ENCODE measurements at places on chromosomes 1 and 21.

GRCh38 chr1:244140420-244140819, 89.3 kb downstream of the ZBTB18 start:
- H3K4me1 ChIP-seq, result no peaks in the 10 kb centered on the region
- H3K36me3 ChIP-seq, result no peaks in the 10 kb centered on the region
- no peak overlapping the region for H3K27ac ChIP-seq
- H3K27me3 ChIP-seq, result no peaks in the 10 kb centered on the region
- DNase-seq, result no peak
- H3K4me3 ChIP-seq, result no peak overlapping the region

- peak overlapping the region; percentile 86 for H3K4me3 ChIP-seq
- H3K36me3 ChIP-seq, result peaks cover 8% of the 10 kb centered on the region
- H3K27ac ChIP-seq, result peak overlapping the region; percentile 93
Measured at GRCh38 chr1:23801338-23801748, 789 bp upstream of the GALE start.

- no peaks in the 10 kb centered on the region for H3K27me3 ChIP-seq
- DNase-seq, result no peak
- no peak within 1 kb of the TSS for H3K27ac ChIP-seq
- H3K36me3 ChIP-seq, result no peaks in the 10 kb centered on the region
Measured at GRCh38 chr1:152774875-152775274, at the start of gene LCE1F. TSS of gene LCE1F (plus strand) at chr1:152775140. CDS start at chr1:152776372, 1,232 bp downstream.

- H3K27me3 ChIP-seq, result no peaks in the 10 kb centered on the region
- H3K4me1 ChIP-seq, result 0 out of 2 replicates have a peak, but pooled peaks cover 8% of the 10 kb centered on the region
- no peak overlapping the region for H3K4me3 ChIP-seq
- no peak for DNase-seq
Measured at GRCh38 chr1:117861694-117862093, 67.7 kb downstream of the GDAP2 start.

DNA sequence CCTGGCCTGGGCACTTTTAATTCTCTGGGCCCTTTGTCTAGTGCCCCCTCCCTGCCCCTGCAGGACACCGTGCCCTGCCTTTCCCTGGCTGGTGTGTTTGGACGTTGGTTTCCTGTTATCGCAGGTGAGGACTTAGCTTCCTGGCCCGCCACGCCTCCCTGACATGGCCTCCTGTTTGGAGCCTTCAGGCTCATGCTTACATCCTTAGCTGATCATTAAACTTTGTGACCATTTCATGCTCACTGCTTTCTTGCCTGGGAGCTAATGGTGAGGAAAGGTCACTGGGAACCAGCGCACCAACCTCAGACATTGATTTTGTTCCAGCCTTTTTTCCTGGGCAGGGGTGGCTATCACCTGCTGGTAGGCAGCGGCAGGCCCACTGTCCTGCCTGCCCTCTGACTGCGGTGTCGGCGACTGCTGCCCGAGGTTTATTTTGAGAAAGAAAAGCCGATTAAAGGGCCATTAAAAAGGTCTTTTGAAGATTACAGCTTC, 3.7 kb downstream of the PFKL start:
- H3K27me3 ChIP-seq, result no peaks in the 10 kb centered on the region
- no peaks in the 10 kb centered on the region for H3K36me3 ChIP-seq
- no peak for DNase-seq

- H3K4me1 ChIP-seq, result no peaks in the 10 kb centered on the region
- DNase-seq, result no peak
- H3K27me3 ChIP-seq, result no peaks in the 10 kb centered on the region
- H3K4me3 ChIP-seq, result no peak overlapping the region
- no peaks in the 10 kb centered on the region for H3K36me3 ChIP-seq
- H3K27ac ChIP-seq, result no peak overlapping the region
Measured at GRCh38 chr1:83043244-83043643, 955.7 kb downstream of the TTLL7 start.

GRCh38 chr1:223482766-223483165, 89.6 kb downstream of the CCDC185 start:
- no peaks in the 10 kb centered on the region for H3K36me3 ChIP-seq
- no peak overlapping the region for H3K27ac ChIP-seq
- 0 out of 2 replicates have a peak, but pooled peaks cover 4% of the 10 kb centered on the region for H3K4me1 ChIP-seq
- H3K4me3 ChIP-seq, result no peak overlapping the region
- DNase-seq, result no peak

DNA sequence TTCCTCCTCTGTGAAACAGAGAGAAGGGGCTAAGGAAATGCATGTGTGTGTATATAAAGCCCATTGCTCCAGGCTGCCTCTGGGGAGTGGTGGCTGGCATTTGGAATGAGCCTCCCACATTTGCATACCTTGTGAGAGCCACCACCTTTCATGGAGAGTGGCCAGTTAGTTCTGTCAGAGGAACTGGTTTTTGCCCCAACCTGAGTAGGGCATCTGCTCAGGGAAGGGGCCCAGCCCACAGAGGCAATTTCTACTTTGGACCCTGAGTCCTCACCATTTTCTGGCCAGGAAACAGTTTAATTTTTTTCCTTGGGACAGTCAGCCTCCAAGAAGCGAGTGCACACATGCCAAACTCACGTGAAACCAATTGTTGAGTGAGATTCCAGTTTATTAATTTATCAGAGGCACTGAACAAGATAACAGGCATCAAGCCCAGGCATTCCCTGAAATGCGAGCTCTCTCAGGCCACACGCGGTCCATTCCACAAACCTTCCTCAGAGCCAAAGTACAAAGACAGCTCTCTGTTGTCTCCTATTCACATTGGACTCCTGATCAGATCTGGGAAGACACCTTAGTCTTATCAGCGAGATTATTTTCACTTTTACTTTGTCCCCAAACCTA, 1.0 kb upstream of the SLC6A9 start:
- no peaks in the 10 kb centered on the region for H3K27me3 ChIP-seq
- no peak for DNase-seq
- H3K4me3 ChIP-seq, result no peak overlapping the region
- no peaks in the 10 kb centered on the region for H3K36me3 ChIP-seq

GRCh38 chr1:227215863-227216510, 102.3 kb downstream of the CDC42BPA start:
- no peak overlapping the region for H3K27ac ChIP-seq
- H3K27me3 ChIP-seq, result no peaks in the 10 kb centered on the region
- H3K4me3 ChIP-seq, result no peak overlapping the region
- DNase-seq, result no peak
- H3K4me1 ChIP-seq, result no peaks in the 10 kb centered on the region

DNA sequence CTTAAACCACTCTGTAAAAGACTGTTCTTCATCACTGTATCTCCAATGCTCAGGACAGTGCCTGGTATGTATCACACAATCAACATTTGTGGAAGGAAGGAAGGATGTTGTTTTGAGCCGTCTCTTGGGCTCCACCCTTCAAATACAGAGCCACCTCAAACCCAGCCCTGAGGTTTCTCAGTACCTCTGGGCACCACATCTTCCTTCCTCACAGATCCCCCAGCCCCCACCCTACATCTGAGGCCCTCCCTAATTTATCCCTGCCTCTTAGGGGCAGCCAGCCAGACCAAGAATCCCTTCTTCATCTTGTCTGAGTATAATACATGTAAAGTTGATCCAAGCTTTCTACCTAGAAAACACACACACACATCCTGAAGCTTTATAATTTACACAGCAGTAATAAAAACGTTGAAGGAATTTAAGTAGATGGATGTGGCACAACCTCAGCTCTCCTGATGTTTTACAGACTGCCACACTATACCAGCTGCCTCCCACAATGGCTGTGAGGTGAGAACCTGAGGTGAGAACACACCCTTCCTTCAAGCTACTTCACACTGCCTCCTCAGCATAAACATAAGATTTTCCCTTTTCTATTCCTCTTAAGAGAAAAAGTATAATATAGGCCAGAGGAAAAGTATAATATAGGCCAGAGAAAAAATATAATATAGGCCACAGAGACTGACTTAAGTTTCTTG, 48.5 kb downstream of the CDC7 start:
- H3K36me3 ChIP-seq, result no peaks in the 10 kb centered on the region
- H3K4me3 ChIP-seq, result no peak overlapping the region
- no peak for DNase-seq
- no peak overlapping the region for H3K27ac ChIP-seq
- no peaks in the 10 kb centered on the region for H3K27me3 ChIP-seq
- no peaks in the 10 kb centered on the region for H3K4me1 ChIP-seq

GRCh38 chr1:202237052-202237451, 43.5 kb downstream of the LGR6 start:
- no peaks in the 10 kb centered on the region for H3K27me3 ChIP-seq
- H3K4me3 ChIP-seq, result no peak overlapping the region
- peaks cover 24% of the 10 kb centered on the region for H3K4me1 ChIP-seq
- H3K27ac ChIP-seq, result peak overlapping the region; percentile 11
- no peaks in the 10 kb centered on the region for H3K36me3 ChIP-seq

GRCh38 chr1:116569776-116570357, 959 bp downstream of the CD58 start:
- no peaks in the 10 kb centered on the region for H3K27me3 ChIP-seq
- H3K4me3 ChIP-seq, result peak overlapping the region; percentile 73
- peak overlapping the region; percentile 63 for H3K27ac ChIP-seq
- no peak for DNase-seq
- H3K36me3 ChIP-seq, result no peaks in the 10 kb centered on the region
- H3K4me1 ChIP-seq, result no peaks in the 10 kb centered on the region

DNA sequence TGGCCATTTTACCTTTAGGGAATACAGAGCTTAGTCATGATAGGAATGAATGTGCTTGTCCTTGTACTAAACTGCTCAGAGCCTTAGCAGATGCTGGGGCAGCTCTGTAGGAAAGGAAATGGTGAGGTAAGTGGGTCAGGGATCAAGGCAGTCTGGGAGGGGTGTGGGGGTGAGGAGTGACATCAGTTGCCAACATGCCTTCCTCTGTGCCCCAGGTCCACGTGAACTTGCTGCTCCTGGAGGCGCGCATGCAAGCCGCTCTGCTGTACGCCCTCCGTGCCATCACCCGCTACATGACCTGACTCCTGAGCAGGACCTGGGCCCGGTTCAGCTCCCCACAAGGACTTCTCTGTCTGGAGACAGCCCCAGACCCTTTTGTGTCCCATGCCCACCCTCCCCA, 21.2 kb downstream of the SESN2 start:
- H3K27me3 ChIP-seq, result no peaks in the 10 kb centered on the region
- DNase-seq, result no peak
- H3K4me1 ChIP-seq, result no peaks in the 10 kb centered on the region
- no peak overlapping the region for H3K27ac ChIP-seq
- no peaks in the 10 kb centered on the region for H3K36me3 ChIP-seq

GRCh38 chr21:14566894-14567293, 20.8 kb upstream of the SAMSN1 start:
- H3K4me1 ChIP-seq, result no peaks in the 10 kb centered on the region
- no peak overlapping the region for H3K27ac ChIP-seq
- H3K4me3 ChIP-seq, result no peak overlapping the region
- no peaks in the 10 kb centered on the region for H3K27me3 ChIP-seq

DNA sequence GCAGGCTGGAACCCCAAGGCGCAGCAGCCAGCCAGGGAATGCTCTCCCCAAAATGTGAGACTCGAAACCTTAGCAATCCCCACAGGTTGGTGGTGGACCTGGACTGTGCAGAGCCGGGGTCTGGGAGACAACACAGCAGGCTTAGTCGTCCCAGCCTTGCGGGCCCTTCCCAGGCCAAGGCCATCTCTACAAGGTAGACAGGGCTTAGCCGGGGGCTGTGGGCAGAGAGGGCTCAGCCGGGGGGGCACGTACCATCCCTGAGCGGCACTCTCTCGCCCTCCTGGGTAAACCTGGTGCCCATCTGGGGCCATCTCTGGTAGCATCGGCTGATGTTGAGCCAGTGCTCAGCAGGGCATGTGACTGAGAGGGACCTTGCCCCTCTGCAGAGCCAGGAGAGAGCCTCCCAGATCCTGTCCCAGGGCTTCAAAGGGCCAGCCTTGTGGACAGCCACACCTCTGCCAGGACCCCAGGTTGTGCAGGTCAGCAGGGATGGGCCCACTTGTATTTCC, 2.2 kb upstream of the ACTRT2 start:
- H3K27me3 ChIP-seq, result no peaks in the 10 kb centered on the region
- no peaks in the 10 kb centered on the region for H3K4me1 ChIP-seq
- H3K27ac ChIP-seq, result no peak overlapping the region

GRCh38 chr1:167244244-167244643, 23.6 kb downstream of the POU2F1 start:
- no peak overlapping the region for H3K27ac ChIP-seq
- no peak overlapping the region for H3K4me3 ChIP-seq
- peaks cover 2% of the 10 kb centered on the region for H3K4me1 ChIP-seq

- no peak overlapping the region for H3K4me3 ChIP-seq
- DNase-seq, result no peak
Measured at GRCh38 chr1:18726368-18726767, 95.7 kb downstream of the PAX7 start.

DNA sequence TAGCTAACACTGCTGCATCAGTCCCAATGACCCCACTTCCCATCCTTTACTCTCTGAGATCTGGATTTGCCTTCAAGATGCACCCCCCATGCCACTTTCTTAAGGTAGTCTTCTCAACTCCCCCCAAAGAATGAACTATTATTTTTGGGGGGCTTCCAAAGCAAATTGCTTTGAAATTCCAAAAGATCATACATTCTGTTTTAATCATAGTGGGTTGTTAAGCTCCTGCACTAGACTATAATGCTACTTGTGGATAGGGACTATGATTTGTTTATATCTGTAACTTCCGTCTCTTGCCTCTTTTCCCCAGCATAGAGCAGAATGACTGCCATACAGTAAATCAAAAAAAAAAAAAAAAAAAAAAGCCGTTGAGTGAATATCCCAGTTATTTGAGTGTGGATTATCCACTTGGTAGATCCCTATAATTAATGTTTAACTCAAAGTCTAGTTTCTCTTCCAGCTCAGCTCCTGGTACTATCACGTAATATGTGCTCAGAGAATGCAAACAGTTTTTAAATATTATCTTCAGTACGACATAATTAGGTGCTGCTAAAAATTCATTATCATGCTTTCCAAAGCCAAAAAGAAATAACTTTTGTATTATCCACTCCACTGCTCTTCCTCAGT, 26.9 kb downstream of the KIRREL1 start:
- peaks cover 92% of the 10 kb centered on the region for H3K4me1 ChIP-seq
- H3K4me3 ChIP-seq, result peak overlapping the region; percentile 39
- H3K27ac ChIP-seq, result peak overlapping the region; percentile 98
- no peaks in the 10 kb centered on the region for H3K27me3 ChIP-seq

- no peak overlapping the region for H3K27ac ChIP-seq
- no peak overlapping the region for H3K4me3 ChIP-seq
- no peak for DNase-seq
- peaks cover under 1% of the 10 kb centered on the region for H3K27me3 ChIP-seq
- no peaks in the 10 kb centered on the region for H3K4me1 ChIP-seq
- H3K36me3 ChIP-seq, result no peaks in the 10 kb centered on the region
Measured at GRCh38 chr1:248804771-248805681, 20.7 kb downstream of the SH3BP5L start.

GRCh38 chr1:57461405-57461804, 37.5 kb upstream of the DAB1 start:
- H3K27me3 ChIP-seq, result no peaks in the 10 kb centered on the region
- no peak for DNase-seq
- H3K4me1 ChIP-seq, result no peaks in the 10 kb centered on the region
- no peak overlapping the region for H3K4me3 ChIP-seq
- H3K27ac ChIP-seq, result no peak overlapping the region

DNA sequence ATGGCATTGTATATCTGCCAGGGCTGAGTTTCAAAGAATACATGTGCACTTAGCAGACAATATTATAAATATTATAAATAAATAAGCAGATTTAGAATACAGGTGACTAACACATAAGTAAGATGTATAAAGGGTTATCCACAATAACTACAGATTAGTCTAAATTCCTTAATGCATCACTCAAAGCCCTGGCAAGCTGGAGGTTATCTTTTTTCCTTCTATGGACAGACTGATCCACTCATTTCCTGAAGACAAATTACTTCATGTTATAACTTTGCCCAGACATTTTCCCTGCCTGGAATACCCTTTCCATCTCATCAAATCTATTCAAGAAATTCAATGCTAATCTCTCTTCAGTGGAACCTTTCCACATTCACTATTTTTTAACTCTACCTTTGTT, 38.8 kb downstream of the LUZP1 start:
- H3K27ac ChIP-seq, result no peak overlapping the region
- DNase-seq, result no peak
- no peaks in the 10 kb centered on the region for H3K27me3 ChIP-seq
- no peak overlapping the region for H3K4me3 ChIP-seq
- H3K36me3 ChIP-seq, result no peaks in the 10 kb centered on the region
